ENCODE measurements at places on chromosomes 1 and 21.
A peak's percentile ranks its signal among the peaks of the same experiment; 100 is the strongest.

- DNase-seq: peak; percentile 48
Measured at GRCh38 chr1:112808861-112809684, 93.9 kb upstream of the PPM1J start.

DNA sequence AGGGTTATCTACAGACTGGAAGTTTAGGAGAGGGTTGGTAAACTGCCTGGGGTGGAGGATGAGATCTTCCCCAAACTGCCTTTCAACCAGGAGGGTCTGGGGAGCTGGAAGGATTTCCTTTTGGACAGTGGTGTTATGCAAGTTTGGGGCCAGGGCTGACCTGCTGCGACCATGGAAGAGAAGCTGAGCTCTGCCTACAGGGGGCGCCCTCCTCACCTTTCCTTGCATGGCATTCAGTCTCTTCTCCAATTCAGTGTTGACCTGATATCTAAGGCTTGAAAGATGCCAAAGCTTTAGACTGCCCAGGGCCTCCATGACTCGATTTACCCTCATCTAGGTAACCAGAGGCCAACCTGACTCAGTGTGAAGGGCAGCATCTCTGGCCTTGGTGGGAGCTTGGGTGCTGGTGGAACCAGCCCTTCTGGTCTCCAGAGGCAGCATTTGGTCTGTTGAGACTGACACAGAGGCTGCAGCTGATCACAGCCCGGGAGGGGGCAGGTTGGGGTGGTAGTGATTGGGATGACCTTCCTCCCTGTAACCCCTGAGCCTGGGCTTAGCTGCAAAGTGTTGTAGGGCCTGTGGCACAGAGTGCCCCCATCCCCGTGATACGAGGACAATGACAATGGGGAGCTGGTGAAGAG lies 170.0 kb downstream of the GRIK3 start:
- DNase-seq: no peak

- peak; percentile 80 for DNase-seq
Measured at GRCh38 chr1:2786329-2787162, 14.9 kb downstream of the TTC34 start.

GRCh38 chr1:150678988-150679387 lies 18.0 kb downstream of the GOLPH3L start:
- no peak for DNase-seq

DNA sequence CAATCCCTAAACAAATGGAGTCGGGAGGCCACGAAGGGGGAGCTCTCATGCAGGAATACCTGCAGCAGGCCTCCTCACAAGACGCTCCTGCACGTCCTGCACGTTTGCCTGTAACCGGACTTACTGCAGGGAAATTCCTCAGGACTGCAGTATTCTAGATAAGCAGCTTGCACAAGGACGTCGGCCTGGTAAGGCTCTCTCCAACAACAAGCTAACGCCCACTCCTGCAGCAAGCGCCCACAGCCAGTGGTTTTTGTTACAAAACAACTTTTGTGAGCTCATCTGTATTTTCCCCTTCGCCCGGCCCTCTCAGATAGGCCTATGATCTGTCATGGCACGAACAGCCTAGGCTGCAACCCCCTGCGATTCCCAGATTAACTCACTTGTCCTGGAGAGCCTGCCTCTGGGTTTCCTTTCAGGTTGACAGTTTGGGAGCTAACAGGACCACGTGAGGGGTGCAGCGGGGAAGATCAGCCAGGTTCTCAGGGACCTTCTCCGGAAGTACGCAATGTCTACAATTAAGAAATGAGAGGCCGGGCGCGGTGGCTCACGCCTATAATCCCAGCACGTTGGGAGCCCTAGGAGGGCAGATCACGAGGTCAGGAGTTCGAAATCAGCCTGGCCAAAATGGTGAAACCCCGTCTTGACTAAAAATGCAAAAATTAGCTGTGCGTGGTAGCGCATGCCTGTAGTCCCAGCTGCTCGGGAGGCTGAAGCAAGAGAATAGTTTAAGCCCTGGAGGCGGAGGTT lies 921 bp upstream of the MIB2 start:
- peak; percentile 62 for DNase-seq

DNA sequence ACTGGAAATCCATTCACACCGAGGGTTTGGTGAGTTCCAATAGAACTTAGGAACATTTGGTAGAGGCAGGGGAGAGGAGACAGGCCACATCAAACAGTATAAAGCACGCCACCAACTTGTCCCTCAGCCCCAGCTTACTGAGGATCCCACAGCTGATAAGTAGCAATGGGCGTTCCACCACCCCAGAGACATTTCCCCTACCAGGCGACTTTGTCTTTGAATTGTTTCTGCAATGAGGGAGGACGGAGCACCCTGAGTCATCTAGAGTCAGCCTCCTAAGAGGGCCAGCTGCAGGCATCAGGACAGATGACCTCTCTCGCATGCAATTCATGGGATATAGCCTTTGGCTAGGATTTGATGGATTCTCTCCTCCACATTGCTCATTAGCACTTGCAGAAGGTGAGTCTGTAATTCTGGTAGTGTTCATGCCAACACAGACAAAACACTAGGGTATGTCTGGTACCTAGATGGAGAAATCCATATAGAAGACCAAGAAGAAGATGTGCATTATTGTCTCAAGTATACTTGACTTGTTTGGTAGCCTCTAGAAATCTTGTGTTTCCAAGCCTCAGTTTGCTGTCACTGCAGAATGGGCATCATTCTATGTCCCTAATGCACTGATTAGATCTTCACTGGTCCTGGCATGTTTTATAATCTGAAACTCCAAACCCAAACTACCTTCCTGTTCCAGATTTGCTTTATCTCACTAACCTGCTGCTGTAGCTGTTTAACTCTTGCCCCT lies 69.0 kb downstream of the RRAGC start:
- no peak for DNase-seq

DNA sequence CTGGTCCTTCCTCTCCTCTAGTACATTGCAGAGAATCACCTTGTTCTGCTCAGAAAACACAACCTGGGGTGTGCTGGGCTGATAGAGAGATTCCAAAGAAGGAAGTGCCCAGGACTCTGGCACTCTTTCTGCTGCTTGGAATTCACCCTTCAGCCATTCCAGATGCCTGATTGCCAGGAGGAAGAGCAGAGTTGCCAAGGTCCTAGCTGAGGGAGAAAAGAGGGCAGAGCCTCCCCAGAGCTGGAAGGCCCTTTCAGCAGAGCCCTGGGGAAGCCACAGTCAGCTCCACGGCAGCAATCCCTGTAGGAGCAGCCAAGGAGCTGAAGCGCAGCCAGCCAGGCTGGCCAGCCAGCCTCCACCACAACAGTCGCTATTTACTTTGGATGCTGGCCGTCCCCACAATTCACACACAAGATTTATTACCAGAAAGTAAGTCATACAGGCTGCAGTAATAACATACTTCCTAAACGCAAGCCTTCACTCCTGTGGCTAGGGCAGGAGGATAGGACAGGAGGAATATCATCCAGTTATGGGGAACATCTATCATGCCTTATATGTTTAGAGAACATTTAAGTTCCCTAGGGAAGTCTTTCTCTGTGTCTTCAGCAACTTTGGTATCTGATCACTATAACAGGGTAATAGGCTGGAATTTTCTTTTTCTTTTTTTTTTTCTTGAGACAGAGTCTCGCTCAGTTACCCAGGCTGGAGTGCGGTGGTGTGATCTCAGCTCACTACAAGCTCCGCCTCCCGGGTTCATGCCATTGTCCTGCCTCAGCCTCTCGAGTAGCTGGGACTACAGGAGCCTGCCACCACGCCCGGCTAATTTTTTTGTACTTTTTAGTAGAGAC lies 36.6 kb upstream of the SLC44A3 start:
- no peak for DNase-seq

- DNase-seq: no peak
Measured at GRCh38 chr1:3747522-3747848, 4.8 kb upstream of the CCDC27 start.

DNA sequence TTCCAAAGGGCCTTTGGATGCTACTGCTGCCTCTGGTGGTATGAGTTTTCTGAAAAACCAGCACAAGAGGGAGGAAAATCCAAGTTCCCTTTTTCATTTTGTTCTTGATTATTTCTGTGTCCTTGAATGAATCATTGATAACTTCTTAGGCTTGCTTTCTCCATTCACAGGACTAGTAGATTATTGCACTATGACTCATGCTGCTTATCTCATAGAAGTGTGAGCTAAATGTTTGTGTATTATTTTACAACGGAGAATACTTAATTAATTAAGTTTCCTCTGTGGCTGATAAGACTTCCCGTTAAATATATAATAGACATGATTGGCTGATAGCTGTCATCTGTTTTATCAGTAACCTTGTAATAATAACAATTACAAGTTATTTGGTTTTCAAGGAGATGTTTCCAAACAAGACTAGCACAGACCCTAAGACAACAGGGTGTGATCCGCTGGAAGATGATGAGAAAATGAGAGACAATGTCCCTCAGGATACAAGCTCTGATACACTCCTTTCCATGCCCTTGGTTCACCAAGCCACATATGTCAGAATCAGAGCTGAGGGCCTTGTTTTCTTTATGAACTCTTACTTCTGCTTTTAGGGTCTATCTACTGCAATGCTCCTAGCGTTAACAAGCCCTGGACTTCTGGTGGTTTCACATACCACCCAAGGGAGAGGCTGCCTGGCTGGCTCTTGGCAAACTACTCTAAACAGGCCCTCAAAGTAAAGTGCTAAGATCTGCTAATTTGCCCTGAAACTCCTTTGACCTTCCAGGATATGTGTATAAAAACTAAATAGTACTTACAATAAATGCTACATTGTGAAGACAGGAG lies 1078.3 kb downstream of the TTLL7 start:
- no peak for DNase-seq

DNA sequence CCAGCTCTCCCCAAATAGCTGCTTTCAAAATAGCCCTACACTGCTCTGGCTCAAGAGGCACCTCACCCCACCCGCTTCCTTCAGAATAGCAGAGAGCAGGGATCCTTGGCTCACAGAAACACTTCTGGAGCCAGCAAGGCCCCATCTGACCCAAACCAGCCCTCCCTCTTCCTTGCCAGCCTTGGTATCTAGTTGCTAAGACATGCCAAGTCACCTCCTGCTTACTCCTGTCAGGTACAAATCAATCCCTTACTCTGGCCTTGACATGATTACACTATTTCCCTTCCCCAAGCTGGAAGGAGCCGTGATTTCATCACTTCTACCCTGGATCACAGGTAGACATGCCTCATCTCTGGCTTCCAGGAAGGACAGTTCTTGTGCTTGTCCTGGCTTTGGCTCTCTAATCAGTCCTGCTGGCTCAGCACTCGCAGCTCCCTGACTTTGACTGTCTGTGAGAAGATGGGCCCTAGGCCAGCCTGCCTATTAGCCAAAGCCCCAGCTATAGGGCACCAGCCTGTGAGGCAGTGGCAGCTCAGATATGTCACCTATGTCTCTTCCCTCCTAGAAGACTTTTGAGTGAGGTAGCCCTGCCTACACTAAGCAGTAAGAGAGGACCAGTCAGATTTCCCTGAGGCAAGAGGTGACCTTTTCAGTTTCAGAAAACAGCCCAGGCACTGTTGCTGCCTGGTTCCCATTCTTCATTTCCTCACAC lies 8.9 kb upstream of the MUTYH start:
- no peak for DNase-seq

- no peak for DNase-seq
Measured at GRCh38 chr1:192795916-192796618, 12.8 kb upstream of the RGS2 start.

DNA sequence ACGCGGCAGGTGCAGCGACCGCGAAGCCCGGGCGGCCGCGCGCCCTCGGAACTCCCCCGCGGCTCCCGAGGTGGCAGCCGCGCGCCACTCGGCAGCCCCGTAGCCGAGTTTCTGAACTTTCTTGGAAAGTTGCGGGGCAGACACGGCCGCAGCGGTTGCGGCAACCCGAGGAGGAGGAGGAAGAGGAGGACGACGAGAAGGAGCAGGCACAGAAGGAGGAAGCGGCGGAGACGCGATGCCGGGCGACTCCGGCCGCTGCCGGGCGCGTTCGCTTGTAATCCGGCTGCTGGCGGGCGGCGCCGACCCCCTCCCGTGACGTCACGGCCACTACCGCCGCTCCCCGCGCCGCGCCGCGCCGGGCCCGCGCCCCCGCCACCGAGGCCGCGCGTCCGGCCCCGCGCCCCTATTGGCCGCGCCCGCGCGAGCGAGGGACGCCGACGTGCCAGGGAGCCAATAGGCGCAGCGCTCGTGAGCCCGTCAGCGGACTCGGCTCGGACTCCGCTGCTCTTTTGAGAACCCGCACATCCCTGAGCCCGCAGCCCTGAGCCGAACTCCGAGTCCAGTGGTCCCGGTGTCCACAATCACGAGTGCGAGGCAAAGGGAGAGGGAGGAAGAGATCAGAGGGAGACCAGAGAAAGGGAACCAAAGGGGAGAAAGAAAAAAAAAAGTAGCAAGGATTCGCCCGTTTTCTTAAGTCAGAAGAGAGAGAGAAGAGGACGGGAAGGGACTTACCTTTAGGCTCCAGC lies 736 bp upstream of the BARHL2 start:
- DNase-seq: no peak

DNA sequence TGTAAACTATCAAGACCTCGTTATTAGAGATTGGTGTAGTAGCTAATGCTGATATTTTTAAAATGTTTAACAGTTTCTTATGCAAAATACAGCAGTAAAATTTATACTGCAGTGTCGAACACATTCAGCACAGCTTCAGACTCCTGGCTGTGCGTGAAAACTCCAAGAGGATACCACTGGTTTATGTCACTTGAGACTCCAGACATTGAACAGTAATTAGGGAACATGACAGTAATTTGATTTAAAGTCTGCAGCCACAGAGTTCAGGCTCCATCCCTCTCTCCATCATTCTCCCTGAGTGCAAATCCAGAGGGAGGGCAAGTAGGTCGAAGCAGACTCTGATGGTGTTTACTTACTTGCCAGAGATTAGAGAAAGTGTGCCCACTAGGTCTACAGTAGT lies 94.2 kb downstream of the AK5 start:
- no peak for DNase-seq

GRCh38 chr1:206803221-206803730 lies 31.0 kb upstream of the IL10 start:
- peak; percentile 61 for DNase-seq

GRCh38 chr1:230728710-230729392 lies 14.9 kb upstream of the AGT start:
- DNase-seq: no peak

GRCh38 chr1:25019337-25020172 lies 89.5 kb upstream of the RUNX3 start:
- no peak for DNase-seq

GRCh38 chr1:63524201-63524600 lies 876 bp downstream of the EFCAB7 start:
- DNase-seq: no peak

- no peak for DNase-seq
Measured at GRCh38 chr1:51559064-51559500, 40.0 kb upstream of the EPS15 start.

Data from activated CD4-positive, alpha-beta T cell treated with anti-CD3 and anti-CD28 coated beads, Interleukin-2, amount 50 U/mL, for 4 hours (primary cell).